ENCODE measurements at places on chromosomes 1 and 21.

DNA sequence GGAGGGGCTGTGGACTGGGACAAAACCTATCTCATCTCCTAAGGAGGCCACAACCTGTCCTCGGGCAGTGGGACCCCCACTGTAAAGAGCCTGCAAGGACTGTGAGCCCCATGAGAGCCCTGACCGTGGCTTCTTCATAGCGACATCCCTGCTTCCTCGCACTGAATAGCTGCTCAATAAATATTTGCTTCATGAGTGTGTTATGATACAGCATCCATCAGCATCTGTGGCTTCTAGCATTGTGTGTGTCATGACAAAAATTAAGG is 40.5 kb upstream of the CSF3R start:
- DNase-seq, result no peak

DNA sequence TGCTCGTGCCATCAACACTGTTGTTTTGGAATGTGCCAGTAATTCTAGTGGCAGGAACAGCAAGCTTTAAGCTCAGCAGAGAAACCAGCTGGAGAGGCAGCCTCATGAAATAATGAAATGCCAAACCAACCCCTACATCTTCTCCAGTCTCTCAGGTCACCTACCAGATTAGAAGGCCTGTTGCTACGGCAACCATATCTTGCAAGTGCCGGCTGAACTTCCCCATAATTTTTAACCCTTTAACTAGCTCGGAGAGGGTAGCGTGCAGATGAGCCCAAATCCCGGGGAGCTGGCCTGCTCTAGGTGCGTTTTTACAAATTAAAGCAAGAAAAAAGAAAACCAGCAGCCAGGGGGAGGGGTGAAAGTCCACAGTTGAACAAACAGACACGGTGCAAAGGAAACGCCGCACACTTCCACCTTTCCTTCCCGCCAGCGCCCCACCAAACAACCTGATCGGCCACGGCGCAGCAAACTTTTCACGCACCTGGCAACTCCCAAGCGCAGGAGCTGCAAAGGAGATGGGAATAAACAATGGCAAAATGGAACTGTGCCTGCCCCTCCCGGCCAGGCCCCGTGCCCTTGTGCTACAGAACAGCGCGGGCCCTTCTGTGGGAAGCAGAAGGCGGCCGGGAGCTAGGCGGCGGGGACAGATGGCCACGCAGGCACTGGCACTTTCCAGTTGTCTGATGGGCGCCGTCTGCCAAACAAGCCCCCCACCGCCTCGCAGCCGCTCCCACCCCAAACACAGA is 50.1 kb downstream of the SSBP3 start:
- no peak for DNase-seq

- no peak for DNase-seq
Observed at GRCh38 chr21:16821588-16821987, 691.3 kb upstream of the CXADR start.

- DNase-seq, result no peak
Observed at GRCh38 chr1:112257043-112257835, 138.8 kb upstream of the CTTNBP2NL start.

Data from stimulated activated CD8-positive, alpha-beta memory T cell treated with anti-CD3 and anti-CD28 coated beads, Interleukin-12 subunit alpha, Interleukin-12 subunit beta, amount 100 ng/mL, for 1 hour (primary cell).